ENCODE measurements at places on chromosomes 6 and 20.

- DNase-seq, result no peak
Observed at GRCh38 chr20:34701405-34702085, 2.6 kb upstream of the TP53INP2 start.

- DNase-seq, result no peak
Observed at GRCh38 chr6:3750317-3751076, 1.0 kb downstream of the PXDC1 start.

DNA sequence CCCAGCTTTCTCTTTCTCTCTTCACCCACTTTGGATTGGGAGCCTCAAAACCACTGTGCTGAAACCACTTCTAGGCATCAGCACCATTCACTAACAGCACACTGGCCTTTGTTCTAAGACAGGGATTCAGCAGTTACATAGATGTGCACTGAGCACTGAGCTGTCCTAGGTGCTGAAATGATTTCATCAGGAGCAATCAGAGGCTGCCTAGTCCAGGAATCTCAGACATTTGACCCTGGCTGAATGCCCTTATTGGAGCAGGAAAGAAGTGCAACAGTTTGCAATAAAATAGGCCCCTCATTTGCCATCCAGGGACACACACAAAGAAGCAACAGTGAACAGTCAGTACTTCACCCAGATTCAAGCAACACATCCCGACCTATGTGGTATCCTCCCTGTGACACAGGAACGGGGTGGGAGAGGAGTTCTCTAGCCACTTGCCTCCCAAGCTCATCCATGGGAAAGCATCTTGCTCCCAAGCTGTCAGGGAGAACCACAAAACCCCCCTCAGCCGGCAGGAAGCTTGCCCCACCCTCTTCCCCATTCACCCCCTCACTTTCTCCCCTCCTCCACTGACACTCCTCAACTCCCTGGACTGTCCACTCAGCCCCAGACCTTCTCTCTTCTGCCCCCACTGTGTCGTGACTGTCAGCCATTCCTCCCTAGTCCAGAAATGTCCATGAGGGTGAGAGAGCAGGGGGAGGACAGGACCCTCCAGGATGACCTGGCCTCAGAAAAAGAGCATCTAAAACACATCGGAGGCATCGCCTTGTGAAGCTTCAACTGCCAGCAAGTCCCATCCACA is 304.4 kb downstream of the PREX1 start:
- DNase-seq, result no peak

GRCh38 chr6:30937265-30937664 is 3.5 kb upstream of the MUCL3 start:
- no peak for DNase-seq

DNA sequence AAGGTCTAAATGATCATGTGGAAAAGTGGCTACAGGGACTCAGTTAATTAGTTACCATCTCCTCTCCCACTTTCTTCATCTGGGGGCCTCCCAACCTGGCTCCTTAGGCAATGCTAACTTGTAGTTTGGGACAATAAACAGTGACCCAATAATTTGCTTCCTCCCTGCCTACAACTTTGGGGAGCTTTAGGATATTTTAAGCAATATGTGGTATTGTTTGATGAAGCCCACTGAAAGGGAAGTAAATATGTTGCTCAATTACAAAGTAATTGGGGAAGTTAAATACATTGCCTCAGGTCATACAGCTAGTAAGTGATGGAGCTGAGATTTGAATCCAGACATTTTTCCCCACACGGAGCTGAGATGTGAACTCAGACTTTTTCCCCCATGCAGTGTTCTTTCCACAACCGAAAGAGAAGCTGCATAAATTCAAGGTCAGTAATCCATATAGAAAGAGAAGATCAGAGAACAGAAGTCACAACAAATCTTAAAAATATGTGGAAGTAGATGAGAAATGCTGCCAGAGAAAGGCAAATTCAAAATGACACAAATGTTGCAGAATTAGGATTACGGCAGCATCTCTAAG is 26.6 kb downstream of the ZHX3 start:
- DNase-seq, result no peak

- DNase-seq, result no peak
Observed at GRCh38 chr6:143844006-143844405, 868 bp downstream of the LTV1 start.

DNA sequence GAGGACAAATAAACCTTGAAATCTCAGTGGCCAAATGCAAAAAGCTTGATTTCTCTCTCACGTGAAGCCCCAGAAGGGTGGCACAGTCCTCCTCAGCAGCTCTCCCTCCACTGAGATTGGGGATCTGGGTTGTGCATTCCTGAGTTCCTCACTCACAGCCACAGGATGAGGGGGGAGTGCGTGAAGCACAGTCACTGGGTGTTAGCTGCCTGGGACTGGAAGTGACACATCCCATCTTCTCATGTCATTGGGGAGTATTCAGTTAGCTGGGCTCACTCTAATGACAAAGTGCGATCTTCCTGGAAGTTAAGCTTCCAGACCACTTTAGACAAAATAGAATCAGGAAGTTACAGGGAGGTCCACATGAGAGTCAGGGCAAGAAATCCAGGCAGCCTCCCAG is 192.2 kb upstream of the LRFN2 start:
- DNase-seq, result no peak
